ENCODE measurements at places on chromosomes 6 and 20.

- no peak for DNase-seq
Measured at GRCh38 chr6:11702089-11702488, 76.5 kb downstream of the ADTRP start.

- no peak for DNase-seq
Measured at GRCh38 chr6:108778421-108779186, 69.6 kb upstream of the ARMC2 start.

- DNase-seq, result peak; percentile 57
Measured at GRCh38 chr6:22350109-22350508, 53.3 kb upstream of the PRL start.

- DNase-seq, result no peak
Measured at GRCh38 chr6:152499931-152500330, 137.2 kb downstream of the SYNE1 start.

- DNase-seq, result no peak
Measured at GRCh38 chr20:46635514-46636136, 15.6 kb downstream of the SLC13A3 start.

DNA sequence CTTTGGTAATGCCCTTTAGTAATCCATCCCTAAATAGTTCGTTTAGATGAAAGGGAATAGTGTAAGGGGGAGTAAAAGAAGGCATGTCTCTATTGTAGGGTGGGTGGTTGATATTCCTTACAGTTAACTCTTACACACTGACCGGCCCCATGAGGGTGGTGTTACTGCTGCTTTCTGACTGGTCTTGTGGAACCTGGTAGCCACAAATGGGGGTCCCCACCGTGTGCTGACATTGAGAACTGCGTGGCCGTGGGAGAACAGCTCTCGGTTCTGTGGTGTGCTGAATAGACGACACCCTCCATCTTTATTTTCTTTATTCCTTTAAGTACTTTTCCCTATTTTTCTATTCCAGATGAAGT lies 19.3 kb downstream of the MRAP2 start:
- no peak for DNase-seq

DNA sequence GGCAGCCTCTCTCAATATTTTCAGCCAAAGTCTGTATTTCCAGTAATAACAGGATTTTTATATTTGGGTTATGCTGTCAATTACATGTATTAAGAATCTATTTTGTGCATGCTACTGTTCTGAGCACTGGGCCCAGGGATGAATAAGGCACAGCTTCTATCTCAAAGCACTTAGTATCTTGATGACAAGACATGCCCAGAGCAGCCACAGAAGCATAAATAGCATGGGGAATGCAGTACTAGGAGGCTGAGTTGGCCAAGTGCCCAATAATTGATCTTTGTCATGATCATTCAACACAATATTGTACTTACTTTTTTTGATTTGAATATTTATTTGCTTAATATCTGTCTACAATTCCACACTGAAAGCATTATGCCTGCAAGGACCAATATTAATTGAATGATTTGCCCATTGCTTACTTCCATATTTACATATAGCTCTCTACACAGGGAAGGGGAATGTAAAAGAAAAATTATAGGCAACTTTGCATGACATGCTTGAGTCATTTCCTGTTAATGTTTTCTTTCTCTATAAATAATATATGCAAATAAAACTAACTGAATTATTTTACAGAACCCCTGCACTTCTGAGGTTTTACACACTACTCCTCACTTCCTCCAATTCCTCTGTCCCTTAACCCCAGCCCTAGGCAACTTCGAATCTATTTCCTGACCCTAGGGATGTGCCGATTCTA lies 298.9 kb upstream of the BMP2 start:
- no peak for DNase-seq

GRCh38 chr6:72626126-72626525 lies 4.3 kb downstream of the KCNQ5 start:
- DNase-seq, result no peak

- DNase-seq, result peak; percentile 35
Measured at GRCh38 chr6:61809004-61809595, 476.9 kb downstream of the KHDRBS2 start.

DNA sequence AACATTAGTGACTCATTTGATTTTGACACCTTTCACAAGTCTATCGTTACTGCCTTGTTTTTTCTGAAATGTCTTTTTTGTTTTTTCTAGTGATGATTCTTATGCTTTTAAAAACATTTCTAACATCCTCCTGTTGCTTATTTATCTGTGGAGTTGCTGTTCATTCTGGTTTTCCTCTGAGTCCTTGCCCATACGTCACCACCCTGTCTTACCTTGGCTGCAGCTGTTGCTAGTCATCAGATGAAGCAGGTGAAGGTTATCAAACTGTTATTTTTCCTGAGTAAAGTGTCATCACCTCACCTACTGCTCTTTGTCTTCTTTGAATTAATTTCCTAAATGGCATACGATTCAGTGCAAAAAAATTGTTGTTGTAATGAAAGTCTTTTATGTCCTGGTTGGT lies 376.6 kb downstream of the GRIK2 start:
- DNase-seq, result no peak

- DNase-seq, result peak; percentile 23
Measured at GRCh38 chr6:106063448-106063850, 22.7 kb upstream of the PRDM1 start.

- no peak for DNase-seq
Measured at GRCh38 chr20:43550456-43550855, 8.4 kb upstream of the SGK2 start.

GRCh38 chr6:135181333-135182070 lies 394 bp downstream of the MYB start:
- peak; percentile 35 for DNase-seq

Measured in adipocyte (in vitro differentiated cells).